Epithelial cell of prostate (primary cell): ENCODE measurements at places on chromosomes 5 and 9.

DNA sequence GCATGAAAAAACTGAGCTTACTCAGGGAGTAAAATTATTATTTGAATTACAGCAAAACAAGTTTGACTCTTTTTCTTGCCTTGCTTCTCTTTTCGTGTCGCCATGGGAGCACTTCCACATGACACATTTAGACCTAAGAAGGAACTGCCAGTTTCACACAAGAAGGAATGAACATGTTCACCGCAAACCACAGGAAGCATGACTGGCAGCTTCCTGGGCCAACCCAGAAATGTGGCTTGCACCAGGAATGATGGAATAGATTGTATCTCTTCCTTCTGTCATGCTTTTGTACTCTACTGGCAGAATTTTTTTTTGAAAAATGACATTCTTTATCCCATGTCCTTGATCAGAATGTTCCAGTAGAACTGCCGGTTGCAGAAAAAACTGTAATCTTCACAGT, 32.9 kb upstream of the MAN2A1 start:
- peak; percentile 85 for DNase-seq

- DNase-seq: no peak
Measured at GRCh38 chr5:112012104-112012503, 255.1 kb upstream of the NREP start.

DNA sequence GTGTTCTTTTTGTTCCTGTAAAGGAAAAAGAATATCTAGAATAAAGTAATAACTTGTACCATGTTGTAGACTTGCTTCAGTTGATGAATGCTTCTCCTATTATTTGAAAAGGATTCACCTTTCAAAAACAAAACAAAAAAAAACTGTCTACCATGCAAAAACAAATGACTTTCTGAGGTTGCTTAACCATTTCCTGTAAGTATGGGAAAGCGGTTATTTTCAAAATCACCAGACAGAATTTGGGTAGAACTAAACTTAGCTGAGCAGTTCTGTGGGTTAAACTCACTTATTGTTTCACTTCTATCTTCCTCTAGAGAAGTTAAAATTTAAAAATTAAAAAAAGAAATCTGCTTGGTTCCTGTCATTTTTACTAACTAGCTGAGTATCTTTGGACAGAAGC, 25.2 kb downstream of the LNPEP start:
- no peak for DNase-seq

DNA sequence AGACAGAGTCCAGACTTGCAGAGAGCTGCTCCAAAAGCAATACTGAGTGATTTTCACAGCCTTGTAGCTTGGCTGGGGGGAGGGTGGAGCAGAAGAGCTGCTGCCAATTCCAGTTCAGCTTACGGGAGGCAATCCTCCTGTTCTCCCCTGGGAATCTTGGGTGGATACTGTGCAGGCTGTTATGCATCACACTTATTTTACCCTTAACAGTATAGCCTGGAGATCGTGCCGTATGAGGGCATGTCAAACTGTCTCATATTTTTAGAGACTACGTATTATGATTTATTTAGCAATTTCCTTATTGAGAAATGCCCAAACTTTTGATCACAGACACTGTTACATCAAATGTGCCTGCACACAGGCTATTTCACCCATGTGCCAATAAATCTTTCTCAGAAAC, 85.2 kb downstream of the BASP1 start:
- DNase-seq: no peak

GRCh38 chr5:125257057-125257972, 510.9 kb upstream of the ZNF608 start:
- DNase-seq: no peak

- no peak for DNase-seq
Measured at GRCh38 chr5:178143901-178144300, 9.8 kb downstream of the NHP2 start.
